ENCODE measurements at places on chromosomes 13 and 19.

DNA sequence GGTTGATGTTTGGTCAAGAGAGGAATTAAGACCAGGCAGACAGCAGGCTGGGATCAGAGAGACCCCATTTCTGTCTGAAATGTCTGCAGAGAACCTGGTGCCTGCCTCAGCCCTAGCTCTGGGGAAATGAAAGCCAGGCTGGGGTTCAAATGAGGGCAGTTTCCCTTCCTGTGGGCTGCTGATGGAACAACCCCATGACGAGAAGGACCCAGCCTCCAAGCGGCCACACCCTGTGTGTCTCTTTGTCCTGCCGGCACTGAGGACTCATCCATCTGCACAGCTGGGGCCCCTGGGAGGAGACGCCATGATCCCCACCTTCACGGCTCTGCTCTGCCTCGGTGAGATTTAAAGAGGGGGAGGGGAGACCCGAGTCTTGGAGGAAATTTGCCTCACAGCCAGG, at the start of gene LILRB4:
Gene LILRB4, plus strand, starts transcription at position 256 of the 400 bp plus-strand sequence. Its CDS starts 49 bp downstream, at position 305.
- no peak for DNase-seq

DNA sequence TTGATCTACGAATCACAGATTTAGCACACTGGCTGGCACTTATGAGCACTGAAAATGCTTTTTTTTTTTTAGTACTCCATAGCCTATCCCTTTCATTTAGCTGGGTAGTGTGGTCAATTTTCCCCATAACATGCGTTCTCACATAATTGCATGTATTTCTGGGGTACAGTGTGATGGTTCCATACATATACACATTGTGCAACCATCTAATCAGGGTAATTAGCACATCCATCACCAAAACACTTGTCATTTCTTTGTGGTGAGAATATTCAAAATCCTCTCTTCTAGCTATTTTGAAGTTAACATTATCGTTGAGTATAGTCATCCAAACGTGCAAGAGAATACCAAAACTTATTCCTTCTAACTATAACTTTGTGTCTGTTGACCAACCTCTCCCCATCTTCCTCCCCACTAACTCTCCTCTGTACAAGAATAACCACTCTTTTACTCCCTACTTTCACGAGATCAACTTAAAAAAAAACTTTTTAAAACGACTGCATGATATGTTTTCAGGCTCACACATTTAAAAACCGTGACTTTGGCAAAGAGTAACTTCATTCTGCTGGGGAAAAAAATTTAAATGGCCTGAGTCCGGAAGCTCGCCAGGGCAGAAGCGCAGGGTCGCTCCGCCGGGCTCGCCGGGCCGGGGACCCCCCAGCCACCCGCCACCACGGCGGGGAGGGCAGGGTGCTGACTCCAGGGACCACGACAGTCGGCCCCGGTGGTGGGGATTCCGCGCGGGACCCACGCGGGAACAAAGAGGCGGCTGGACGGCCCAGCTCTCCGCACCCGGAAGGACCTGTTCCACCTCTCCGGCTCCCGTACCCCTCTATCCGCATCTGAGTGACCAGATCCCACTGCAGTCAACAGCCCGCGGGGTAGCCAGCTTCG, 868 bp upstream of the UBAC2 start:
- peak; percentile 30 for DNase-seq

GRCh38 chr19:41050426-41050825, 37.8 kb upstream of the CYP2A13 start:
- no peak for DNase-seq

- DNase-seq: peak; percentile 49
Measured at GRCh38 chr19:45779231-45780145, 2.8 kb downstream of the DMPK start.

DNA sequence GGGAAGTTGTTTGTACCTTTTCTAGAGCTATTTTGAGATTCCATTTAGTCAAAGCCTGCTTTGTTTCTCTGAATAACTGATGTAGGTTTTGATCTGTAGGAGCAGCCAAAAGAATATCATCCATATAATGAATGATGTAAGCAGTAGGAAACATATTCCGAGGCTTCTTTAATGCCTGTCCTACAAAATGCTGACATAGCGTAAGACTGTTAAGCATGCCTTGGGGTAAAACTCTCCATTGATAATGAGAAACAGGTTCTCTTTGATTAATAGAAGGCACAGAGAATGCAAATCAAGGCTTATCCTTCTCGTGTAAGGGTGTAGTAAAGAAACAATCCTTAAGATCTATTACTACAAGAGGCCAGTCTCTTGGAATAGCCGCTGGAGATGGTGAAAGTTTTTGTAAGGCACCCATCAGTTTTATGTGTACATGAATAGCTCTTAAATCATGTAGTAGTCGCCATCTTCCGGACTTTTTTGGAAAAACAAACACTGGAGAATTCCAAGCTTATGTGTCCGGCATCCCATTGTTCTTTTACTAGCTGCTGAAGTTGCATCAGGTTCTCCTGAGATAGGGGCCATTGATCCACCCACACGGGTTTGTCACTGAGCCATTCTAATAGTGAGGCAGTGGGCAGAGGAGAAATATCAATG, 13.5 kb downstream of the FPR3 start:
- DNase-seq: peak; percentile 88

DNA sequence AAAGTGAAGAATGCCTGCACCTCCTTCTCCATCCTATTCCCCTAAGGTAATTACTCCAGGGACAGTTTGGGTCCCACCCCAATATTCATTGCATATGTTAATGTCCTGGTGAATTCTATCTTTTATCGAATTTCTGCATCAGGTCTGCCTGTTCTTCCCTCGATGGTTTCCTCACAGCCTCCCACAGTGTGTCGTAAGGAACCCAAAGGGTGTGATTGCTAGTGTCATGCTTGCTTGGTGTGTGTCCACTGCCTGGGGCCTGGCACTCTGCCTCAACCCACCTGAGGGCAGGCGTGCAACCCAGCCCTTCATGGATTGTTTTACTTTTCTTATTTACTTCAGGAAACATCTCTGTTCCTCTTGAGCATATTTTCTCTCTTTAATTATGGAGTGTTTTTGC, 60.2 kb upstream of the CYSLTR2 start:
- no peak for DNase-seq

GRCh38 chr19:11505504-11506100, at the start of gene ZNF653:
TSS of gene ZNF653 (minus strand) at chr19:11505839. CDS start at chr19:11505786, 53 bp downstream.
- peak; percentile 95 for DNase-seq

DNA sequence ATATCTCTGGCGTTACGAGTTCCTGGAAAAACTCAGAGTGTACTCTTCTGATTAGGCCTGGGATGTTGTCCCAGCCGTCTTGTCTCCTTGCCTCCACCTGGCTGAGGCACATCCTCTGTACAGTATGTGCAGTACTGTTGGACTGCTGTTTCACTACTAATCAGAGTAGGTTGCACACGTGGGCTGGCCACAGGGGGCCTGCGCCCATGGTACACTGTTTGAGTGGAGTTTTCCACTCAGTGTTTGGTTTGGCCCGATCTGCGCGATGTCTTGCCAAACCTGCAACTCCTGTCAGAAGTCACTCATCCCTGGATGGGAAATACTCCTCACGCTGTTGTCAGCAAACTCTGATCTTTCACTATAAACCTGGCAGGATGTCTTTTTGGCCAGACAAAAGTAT, 189.6 kb upstream of the CSNK1A1L start:
- DNase-seq: no peak

DNA sequence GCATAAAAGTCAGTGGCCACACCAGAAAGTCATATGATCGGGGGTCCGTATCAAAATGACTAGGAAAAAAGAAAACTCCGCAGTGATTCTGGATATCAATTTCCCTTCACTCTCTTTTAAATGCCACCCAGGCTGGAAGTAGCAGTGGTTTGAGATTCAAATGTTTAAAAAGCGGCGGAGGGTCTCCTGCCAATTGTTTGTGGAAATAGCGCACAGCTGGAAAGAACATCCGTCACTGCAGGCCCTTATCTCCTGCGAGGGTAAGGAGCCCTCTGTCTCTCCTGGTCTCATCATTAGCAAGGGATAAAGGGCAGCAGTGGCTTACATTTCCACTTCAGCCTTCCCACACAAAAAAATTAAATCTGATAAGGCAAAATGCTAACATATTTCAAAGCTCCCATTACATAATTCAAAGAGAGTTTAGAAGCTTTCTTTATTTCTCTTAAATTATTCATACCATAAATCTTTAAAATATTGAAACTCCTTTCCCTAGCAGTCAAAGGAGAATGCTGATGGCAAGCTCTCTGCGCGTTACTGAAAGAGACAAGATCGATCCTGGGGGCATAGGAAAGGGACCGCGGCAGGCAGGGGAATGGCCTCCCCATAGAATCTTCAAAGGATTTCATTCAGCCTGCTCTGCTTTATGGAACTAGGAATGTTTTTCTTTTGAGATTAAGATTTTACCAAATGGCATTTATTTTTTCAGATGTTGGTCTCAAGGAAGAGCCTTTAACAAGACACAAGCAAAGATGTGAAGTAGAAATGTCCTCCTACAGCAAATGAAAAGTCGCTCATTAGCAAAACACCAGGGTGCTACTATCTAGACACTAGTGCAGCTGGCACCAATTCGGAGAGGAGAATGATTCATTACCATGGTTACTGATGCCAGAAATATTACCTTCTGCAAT, 35.0 kb downstream of the AMER2 start:
- no peak for DNase-seq

DNA sequence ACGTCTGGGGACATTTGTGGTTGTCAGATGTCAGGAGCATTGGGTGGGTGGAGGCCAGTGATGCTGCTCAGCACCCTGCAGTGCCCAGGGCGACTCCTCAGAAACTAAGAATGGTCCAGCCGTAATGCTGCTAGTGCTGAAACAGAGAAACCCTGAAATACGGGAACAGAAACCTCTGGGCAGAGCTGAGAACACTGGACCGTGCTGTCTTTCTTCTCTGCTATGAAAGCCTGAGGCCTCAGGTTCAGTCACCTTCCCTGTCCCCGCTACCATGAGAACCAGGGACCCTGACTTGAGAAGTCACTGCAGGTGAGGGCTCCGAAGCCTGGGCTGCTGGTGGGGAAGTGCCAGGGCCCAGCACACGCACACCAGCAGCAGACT, 13.4 kb downstream of the CAPS start:
- no peak for DNase-seq

DNA sequence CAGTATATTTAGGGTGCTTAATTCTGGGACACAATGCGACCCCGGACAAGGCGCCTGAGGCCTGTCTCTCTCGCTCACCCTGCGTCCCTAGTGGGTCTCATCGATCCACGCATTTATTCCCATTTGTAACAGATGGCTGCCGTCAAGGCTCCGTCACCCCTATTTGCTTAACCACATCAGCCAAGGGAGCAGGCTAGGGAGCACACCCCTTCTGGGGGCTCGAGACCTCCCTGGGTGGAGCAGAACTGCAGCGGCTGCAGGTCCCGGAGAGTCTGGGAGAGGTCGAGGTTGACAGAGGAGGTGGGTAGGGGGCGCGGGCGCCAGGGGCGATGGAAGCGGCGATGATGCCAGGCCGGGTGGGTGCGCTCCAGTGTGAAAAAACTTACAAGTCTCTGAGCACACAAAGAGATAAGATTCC, 507 bp downstream of the ALG5 start:
- no peak for DNase-seq

GRCh38 chr13:61415058-61415721, 459 bp downstream of the PCDH20 start:
- no peak for DNase-seq

- no peak for DNase-seq
Measured at GRCh38 chr13:33078263-33078662, 62.0 kb downstream of the KL start.

- DNase-seq: peak; percentile 42
Measured at GRCh38 chr13:100464006-100464405, 124.6 kb downstream of the GGACT start.

DNA sequence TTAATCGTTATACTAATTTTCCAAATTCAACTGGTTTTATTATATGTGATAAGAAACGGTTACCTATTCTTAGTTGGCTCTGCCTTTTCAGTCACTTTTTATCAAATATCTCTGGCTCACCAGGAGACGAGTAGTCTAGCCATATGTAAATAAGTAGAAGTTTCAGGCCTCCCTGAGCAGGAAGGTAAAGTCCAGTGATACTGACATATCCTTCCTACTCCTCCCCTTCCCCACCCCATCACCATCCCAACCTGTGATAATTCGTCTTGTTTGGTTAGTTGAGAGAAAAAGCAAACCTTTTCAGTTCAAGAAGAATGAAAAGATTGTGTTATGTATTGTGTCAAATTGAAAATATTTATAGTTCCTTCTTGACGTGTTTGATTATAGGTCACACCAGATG, 53.9 kb downstream of the TM9SF2 start:
- no peak for DNase-seq

DNA sequence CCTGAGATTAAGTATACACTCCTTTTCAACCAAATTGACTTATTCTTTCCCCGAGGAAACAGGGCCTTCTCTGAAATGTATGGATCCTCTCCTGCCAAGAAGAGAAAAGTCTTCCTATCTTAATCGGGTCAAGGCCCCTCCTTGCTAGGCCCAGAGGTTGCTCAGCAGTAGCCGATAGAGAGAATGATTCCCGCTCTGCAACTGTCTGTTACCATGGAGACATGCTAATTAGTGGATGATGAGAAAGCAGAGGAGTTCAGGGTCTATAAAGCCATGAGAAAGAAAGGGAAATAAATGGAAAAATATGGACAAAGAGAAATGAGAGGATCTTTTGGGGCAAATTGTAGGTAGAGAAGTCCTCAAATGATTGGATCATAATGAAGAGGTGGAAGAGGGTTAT, 103.5 kb downstream of the POU4F1 start:
- no peak for DNase-seq

DNA sequence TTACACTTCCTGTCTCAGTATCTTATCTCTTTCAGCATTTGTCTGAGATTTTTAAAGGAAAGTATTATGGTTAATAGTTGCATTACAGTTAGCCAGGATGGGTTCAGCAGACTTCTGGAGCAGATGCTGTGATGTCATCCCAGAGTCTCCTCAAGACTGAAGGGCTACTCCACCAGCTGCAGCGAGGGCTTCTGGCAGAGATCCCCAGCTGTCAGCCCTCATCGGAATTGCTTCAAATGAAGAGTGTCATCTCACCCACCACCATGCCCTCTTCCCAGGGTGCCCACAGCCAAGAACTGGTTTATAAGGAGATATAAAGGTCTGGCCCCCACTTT, 84.4 kb downstream of the FAM216B start:
- DNase-seq: peak; percentile 21

DNA sequence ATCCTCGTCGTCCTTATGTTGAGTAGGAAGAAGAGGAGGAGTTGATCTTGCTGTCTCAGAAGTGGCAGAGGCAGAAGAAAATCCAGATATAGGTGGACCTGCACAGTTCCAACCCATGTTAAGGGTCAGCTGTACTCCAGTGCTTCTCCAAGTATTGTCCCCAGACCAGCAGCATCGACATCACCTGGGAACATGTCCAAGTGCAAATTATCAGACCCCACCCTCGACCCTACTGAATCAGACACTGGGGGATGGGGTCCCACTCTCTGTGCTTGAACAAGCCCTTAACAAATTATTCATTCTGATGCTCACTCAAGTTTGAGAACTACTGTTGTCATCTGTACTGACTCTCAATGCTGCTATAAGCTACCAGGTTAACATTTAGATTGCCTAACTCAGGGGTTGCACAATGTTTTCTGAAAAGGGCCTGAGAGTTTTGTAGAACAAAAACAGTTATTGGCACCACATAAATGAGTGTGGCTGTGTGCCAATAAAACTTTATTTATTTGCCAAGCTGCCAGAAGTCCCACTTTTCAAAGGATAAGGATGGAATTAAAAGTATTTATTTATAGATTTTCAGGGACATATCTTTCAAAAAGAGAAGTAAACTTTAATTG, 226.7 kb upstream of the IPO5 start:
- DNase-seq: peak; percentile 33

GRCh38 chr19:9878511-9879196, 43.5 kb downstream of the PIN1 start:
- DNase-seq: no peak

- DNase-seq: peak; percentile 16
Measured at GRCh38 chr13:36673838-36674326, at the start of gene SERTM1. TSS of gene SERTM1 (plus strand) at chr13:36674020. CDS start at chr13:36695079, 21,059 bp downstream.

- DNase-seq: no peak
Measured at GRCh38 chr19:17073869-17074633, 1.2 kb downstream of the HAUS8 start.

All from fibroblast of the aortic adventitia (primary cell).